ENCODE measurements at places on chromosomes 7 and 10.

DNA sequence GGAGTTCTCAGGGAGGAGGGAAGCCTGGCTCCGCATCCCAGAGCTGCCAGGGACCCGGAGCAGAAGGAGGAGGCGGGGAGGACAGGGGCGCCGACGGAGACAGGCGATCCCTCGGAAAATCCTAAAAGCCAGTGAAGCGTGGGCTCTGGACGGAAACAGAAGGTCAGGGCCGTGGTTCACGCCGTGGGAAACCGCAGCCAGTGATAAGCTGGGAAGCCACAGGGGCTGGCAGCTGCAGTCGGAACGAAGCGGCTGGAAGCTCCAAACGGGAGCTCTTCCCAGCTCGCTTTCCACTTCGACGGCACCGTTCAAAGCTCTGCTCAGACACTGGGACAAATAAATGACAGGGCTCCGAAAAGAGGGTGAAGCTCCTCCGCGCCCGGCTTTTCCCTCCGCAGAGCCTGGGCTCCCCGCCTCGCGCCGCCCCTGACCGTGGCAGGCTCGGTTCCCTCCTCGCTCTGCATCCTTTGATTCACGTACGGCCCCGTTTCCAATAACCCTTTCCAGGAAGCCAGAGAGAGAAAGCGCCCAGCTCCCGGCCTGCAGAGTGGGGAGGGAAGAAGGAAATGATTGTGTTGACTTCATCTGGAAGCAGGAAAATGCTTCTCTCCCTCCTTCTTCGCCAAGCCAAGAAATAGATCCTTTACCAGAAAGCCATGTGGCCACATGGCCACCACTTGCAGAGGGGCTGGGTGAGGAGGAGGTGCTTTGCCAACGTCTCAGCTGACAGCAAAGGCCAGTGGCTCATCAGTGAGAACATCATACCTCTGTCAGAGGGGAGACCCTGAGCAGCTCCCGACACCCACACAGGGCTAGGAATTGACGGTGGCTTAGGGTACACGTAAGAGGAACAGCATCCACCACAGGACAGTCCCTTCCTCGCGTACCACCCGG lies 57.4 kb downstream of the ADRB1 start:
- peak; percentile 65 for DNase-seq

GRCh38 chr10:13100349-13101294 lies 659 bp downstream of the OPTN start:
- no peak for DNase-seq

- no peak for DNase-seq
Observed at GRCh38 chr7:43076189-43076605, 36.2 kb upstream of the HECW1 start.

GRCh38 chr10:122551450-122551849 lies 9.1 kb upstream of the DMBT1 start:
- DNase-seq, result no peak

- peak; percentile 61 for DNase-seq
Observed at GRCh38 chr10:66925896-66926715, at the start of gene LRRTM3. Gene LRRTM3 (plus strand): TSS chr10:66926036.

GRCh38 chr10:32211046-32211363 lies 136.0 kb downstream of the EPC1 start:
- DNase-seq, result no peak

DNA sequence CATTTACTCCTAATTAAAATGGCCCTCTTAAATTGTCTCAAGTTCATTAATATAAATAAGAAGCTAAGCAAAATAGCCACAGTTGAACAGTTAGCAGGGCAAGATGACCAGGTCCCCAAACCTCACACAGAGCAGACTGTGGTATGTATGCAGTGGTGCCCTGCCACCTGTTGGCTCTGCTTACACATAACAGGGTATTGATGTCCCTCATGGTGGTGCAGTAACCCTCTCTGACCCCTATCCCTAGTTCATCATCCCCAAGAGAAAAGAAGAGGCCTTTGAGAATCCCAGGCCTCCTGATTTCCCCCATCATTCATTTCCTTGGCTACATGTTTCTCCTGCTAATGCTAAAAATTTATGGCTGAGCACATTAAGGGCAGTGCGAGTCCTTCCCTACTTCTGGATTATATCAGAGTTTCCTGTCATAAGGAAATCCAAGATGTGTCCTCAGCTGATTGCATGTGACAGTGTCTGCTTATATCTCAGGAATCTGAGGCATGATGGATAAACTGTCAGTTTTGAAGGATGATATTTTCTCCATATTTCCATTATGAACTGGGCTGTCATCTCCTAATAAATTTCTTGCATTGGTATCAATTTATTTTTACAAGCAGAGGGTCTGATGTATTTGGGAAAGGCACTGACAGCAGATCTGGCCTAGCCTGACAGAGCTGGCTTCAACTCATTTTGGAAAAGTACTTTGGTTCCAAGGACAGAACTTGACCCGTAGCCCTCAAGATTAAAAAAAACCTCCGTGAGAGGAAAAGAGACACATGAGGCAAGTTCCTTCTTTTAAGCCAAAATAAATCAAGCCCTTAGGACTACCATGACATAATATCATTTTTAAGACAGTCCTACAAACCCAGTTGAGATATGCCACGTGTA lies 880.6 kb downstream of the LRMDA start:
- DNase-seq, result peak; percentile 18
